ENCODE measurements at places on chromosomes 7 and 10.

GRCh38 chr7:112420236-112420861, 29.9 kb upstream of the IFRD1 start:
- DNase-seq: no peak

- no peak for DNase-seq
Measured at GRCh38 chr10:22619101-22619500, 95.3 kb downstream of the PIP4K2A start.

DNA sequence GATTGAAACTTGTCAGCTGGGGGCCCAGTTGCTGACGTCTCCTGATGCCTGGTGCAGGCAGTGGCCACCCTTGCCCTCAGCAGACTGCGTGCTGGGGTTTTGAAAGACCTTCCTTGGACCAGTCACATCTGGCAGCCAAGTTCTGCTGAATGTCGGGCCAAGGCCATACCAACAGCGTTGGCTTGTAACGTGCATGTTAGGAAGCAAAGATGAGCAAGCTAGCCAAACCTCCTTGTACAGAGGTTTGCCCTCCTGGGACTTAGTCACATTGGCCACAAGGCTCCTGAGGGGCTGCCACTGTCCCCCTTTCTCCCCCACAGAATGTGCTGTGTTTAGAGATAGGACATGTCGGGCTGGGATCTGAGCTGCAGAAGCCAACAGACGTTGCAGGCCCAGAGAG, 49.0 kb downstream of the ADCY1 start:
- no peak for DNase-seq

DNA sequence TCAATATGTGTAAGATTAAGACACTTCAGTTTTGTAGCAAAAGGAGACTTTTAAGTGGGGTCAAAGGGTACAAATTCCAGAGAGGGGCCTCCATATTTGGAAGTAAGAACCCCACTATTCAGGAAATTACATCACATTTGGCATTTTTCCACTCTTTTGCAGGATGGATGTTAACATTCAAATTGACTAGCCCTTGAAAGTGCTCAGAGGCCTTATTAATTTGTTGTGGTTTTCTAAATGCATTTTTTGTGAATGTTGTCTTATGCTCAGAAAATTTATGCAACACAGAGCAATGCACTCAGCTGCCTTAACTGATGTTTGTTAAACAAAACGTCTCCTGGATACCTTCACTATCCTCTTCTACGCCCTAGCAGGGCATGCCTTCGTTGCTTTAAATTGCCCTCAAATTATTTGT, 50.9 kb upstream of the PDLIM1 start:
- no peak for DNase-seq

DNA sequence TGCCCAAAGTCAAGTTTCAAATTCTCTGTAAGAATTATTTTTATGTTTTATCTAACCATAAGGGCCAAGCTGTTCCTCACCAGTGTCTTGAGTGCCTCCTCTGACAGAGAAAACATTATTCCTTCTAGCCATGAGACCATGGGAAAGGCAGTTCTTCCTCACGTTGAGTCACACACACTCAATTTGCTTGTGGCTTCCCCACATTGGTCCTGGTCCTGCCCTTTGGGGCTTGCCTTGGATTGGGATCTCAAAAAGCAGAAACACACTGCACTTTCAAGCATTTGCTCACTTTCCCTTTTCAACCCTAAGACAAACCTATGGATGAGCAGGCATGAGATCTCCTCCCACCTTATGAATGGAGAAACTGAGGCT, 248.3 kb upstream of the IGFBP3 start:
- no peak for DNase-seq

- peak; percentile 53 for DNase-seq
Measured at GRCh38 chr10:1056326-1057105, at the start of gene WDR37. Gene WDR37 (plus strand): TSS chr10:1056385. CDS start chr10:1072156, 15,771 bp downstream.

- DNase-seq: no peak
Measured at GRCh38 chr7:8592167-8592566, 158.8 kb downstream of the NXPH1 start.

DNA sequence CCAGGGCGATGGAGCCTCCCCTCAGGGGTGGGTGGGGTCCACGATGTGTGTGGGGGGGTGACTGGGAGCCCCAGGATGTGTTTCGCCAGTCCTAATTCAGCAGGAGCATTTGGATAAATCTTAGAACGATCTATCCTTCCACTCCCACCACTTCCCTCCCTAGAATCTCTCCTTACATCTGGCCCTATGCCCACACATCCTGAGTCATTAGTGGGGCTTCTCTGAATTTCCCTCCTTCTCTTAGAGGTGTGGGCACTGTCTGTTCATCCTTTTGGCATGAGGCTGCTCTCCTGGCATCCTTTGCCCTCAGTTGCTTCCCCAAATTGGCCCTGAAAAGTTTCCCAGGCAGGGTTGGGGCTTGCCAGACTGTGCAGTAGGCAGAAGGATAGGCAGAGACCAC, 1.6 kb downstream of the GHRHR start:
- DNase-seq: no peak

GRCh38 chr10:124737708-124738107, 6.5 kb downstream of the FAM53B start:
- DNase-seq: no peak

DNA sequence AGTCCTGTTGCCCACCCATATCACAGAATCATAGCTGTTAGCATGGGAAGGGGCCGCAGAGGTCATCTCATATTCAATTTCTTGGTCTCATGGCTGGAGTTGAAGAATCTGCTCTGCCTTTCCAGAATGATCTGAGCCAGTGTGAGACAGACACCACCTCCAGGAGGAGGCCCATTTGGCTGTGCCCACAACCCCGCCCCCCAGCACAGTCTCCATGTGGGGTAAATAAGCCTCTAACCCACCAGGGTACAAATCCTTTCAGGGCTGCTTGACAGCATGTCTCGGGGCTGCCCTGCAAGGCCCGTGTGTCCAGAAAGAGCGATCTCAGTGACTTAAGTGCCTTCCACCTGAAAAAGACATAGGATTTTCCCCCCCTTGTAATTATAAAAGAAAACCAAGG, 137.5 kb downstream of the DLG5 start:
- no peak for DNase-seq

DNA sequence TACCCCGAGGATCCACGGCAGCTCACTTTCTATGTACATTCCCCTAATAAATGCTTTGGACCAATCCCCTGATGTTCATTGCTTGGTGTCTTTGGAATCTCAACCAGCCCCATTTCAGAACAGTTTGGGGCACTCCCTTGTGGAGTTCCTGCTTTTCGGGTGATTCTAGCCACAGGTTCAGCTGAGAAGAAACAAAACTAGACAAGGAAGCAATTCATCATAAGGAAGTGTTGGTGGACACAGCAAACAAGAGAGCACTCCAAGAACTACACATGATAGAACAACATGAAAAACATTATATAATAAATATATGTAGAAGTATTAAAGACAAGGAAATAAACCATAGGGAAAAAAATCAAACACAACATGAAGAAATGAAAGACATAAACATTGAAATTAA, 6.0 kb upstream of the CCDC136 start:
- no peak for DNase-seq

- DNase-seq: no peak
Measured at GRCh38 chr10:130871406-130871805, 440.1 kb downstream of the TCERG1L start.
